Islet precursor cell (in vitro differentiated cells): ENCODE measurements at places on chromosomes 5 and 9.

DNA sequence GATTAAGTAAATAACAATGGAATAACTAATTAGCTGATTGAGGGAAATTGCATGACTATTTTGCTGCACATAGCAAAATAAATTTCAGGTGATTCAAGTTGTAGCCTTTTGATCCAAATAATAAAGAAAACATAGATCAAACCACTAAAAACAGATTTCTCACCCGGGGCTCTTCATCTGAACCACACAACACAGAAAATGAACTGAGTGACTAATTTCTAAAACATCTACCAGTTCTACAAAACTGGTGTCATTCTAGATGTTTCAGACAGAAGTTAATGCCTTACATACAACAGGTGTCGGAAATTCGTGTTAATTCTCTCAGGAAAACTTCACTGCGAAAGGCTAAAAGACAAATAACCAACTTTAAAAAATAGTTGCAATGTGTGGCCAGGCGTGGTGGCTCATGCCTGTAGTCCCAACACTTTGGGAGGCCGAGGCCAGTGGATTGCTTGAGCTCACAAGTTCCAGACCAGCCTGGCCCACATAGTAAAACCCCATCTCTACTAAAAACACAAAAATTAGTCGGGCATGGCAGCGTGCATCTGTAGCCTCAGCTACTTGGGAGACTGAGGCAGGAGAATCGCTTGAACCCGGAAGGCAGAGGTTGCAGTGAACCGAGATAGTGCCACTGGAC is 6.9 kb downstream of the PROP1 start:
- DNase-seq = no peak

- no peak for DNase-seq
Measured at GRCh38 chr5:194102-194501, 2.8 kb downstream of the LRRC14B start.

DNA sequence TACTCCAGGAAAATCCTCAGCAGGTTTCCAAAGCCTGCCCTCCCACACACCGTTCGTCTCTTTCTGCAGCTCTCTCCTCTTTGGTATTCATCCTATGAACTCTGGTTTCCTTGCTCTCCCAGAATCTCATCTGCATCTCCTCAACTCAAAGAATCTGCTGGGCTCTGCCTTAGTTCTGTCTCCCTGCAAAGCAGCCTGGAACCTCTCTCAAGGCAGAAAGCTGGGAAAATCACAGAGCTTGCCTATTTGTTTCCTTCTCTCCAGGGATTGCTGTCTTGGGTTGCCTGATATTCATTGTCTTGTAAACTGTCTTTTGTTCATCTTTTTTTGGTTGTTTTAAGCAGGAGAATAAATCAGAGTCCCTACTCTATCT is 5.3 kb upstream of the ERAP2 start:
- no peak for DNase-seq

GRCh38 chr5:38728029-38728428 is 117.8 kb upstream of the OSMR start:
- DNase-seq = no peak

GRCh38 chr9:85554349-85554748 is 187.4 kb downstream of the AGTPBP1 start:
- no peak for DNase-seq

GRCh38 chr9:15149450-15149849 is 157.6 kb downstream of the TTC39B start:
- DNase-seq = no peak

- no peak for DNase-seq
Measured at GRCh38 chr5:28483327-28484025, 1445.1 kb upstream of the CDH9 start.

DNA sequence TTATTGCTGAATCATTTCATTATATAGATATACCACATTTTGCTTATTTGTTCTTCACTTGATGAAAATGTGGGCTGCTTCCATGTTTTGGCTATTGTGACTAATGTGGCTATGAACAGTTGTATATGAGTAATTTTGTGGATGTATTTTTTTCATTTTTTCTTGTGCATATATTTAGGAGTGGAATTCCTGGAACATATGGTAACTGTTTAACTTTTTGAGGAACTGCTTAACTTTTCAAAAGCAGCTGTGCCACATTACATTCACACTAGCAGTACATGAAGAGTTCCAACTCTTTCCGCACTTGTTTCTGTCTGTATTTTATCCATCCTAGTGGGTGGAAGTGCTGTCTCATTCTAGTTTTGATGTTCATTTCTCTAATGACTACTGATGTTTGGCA is 67.8 kb downstream of the JAK2 start:
- DNase-seq = no peak

DNA sequence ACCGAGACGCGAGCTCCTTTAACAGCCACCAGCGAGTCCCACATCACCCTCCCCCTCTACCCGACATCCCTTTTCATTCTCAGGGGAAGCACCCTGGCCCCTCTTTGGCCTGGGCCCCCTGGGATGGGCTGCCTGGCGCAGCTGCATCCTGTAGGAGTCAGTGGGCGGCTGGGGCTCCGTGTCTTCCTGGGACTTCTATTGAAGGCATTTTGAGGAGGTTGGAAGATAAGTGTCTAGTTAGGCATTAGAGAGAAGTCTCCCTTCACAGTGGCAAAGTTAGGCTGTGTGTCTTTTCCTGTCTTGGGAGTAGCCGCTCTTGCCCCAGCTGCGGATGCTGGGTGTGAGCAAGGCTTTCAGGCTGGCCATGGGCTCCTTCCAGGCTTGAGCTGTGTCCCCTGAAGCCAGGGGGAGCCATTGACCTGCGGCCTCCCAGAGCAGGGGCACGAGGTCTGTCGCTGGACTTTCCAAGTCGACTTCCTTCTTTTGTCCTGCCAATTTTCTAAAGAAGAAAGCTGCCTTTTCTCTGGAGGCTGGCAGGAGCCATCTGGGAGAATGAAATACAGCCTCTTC is 18.6 kb upstream of the NKD2 start:
- DNase-seq = peak; percentile 64

- DNase-seq = no peak
Measured at GRCh38 chr9:14752871-14753270, 30.3 kb upstream of the CER1 start.

- no peak for DNase-seq
Measured at GRCh38 chr5:108801776-108802175, 54.1 kb downstream of the FER start.

DNA sequence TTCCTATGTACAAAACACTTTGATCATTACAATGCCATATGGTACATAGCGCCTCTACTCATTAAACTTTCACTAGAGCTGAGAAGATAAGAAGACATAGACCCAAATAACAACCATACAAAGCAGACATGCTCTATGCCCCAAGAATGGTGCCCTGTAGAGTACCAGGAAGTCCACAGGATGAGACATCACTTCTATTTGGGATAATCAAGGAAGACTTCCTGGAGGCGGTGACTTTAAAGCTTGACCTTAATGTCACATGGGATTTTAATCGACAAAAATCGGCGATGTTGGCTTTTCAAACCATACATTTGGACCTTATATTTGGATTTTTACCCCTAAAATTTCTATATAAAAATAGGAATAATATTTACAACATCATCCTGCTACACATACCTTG is 224.3 kb upstream of the MAP3K1 start:
- no peak for DNase-seq

GRCh38 chr5:56567278-56567677 is 248.1 kb upstream of the MAP3K1 start:
- DNase-seq = no peak

DNA sequence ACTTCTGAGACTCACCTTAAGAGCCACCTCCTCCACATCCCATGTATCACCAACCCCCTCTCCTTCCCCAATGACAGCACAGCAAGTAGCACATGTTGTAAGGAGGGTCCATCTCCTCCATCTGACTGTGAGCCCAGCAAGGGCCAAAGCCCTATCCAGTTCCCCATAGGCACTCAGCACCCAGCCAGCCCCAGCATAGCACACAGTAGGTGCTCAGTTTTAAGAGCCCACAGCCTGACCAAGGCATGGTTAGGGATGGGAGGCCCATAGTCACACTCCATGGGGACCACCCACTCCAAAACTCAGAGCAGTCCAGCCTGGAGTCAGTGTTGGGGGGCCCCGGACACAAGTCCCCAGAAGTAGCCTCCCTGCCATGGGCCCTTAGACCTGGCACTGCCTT is 205.7 kb downstream of the CDK5RAP2 start:
- peak; percentile 35 for DNase-seq

- DNase-seq = no peak
Measured at GRCh38 chr9:105278751-105279150, 34.3 kb downstream of the SLC44A1 start.

DNA sequence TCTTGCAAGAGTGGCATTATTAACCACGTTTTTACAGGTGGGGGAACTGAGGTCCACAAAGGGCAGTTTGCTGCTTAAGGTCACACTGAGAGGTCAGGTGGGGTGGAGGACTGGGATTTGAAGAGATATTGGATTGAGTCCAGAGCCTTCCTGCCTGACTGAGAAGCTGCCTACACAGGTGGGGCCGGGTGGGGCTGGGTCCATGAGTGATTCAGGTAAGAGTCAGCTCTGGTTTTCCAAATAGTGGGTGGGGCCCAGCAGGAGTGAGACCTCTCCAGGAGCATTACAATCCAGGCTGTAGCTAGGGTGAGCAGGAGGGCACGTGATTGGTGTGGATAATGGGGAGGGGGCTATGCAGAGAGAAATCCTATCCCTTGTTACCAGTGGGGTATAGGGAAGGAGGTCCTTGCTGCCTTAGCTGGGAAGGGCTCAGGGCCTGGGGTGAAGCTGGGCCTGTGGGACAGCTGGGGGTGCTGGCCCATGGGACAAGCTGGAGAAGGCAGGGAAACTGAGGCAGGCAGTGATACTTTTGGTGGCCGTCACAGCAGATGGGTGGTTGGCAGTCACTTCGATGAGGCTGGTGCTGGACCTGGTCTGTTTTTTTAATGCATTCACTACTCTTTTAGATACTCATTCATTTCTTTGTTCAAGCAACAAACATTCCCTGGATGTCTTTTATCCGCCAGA is 2.9 kb upstream of the PTGS1 start:
- DNase-seq = no peak

DNA sequence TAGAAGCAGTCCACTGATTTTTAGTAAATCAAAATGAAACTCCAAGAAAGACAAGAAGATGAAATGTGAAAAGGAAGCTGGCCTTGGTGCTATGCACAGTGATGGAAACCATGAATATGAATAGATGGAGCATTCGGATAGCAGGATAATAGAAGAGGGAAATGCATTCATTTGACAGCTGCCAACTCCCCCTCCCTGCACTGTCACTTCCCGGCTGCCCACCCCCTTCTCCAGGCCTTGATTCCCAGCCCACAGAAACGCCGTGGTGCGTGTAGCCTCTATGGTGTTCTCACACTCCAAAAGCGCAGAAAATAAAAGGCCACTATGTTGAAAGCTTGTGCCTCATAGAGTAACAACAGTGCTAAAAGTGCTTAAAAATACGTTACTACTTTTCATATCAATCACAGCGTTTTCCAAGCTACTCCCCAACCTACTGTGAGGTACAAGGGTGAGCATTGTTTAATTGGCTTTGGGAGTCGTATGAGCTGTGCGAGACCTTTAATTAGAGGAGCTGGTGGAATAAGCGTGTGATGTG is 26.1 kb upstream of the IFNK start:
- no peak for DNase-seq

GRCh38 chr5:139893873-139894272 is 98.3 kb downstream of the PSD2 start:
- DNase-seq = peak; percentile 60

GRCh38 chr9:27109621-27110020 is 596 bp downstream of the TEK start:
- no peak for DNase-seq

DNA sequence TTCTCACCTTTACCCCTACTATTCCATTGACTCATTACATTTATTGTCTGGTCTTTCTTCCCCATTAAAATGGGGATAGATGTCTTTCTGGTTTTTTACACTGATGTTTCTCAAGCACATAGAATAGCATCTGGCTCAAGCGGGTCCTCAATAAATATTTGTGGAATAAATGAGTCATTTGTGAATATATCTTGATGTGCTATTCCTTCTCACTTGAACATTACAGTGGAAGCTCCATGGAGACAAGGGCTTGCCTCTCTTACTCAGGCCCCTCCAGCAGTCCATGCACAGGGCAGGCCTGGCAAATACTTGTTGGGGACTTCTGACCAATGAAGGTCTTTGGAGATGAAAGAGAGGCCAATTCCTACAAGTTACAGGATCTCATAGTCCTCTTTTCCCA is 151.7 kb upstream of the TAS2R1 start:
- DNase-seq = no peak

GRCh38 chr9:136602193-136602885 is 56.5 kb upstream of the NOTCH1 start:
- no peak for DNase-seq

GRCh38 chr5:101068298-101068697 is 165.2 kb upstream of the ST8SIA4 start:
- DNase-seq = no peak
